ENCODE measurements at places on chromosomes 6 and 20.

- no peak for DNase-seq
Observed at GRCh38 chr6:138377844-138378243, at the start of gene SMIM28. Gene SMIM28, plus strand, starts transcription at chr6:138377905. Its CDS starts 168 bp downstream, at chr6:138378073.

GRCh38 chr6:45377043-45377553, 636 bp downstream of the SUPT3H start:
- no peak for DNase-seq

DNA sequence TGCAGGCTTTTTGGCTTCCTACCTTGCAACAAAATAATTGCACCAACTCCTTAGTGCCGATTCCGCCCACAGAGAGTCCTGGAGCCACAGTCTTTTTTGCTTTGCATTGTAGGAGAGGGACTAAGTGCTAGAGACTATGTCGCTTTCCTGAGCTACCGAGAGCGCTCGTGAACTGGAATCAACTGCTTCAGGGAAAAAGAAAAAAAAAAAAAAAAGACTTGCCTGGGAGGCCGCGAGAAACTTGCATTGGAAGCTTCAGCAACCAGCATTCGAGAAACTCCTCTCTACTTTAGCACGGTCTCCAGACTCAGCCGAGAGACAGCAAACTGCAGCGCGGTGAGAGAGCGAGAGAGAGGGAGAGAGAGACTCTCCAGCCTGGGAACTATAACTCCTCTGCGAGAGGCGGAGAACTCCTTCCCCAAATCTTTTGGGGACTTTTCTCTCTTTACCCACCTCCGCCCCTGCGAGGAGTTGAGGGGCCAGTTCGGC, 420 bp downstream of the SOX4 start:
- DNase-seq = peak; percentile 35

GRCh38 chr20:32737371-32738223, 5.7 kb downstream of the COMMD7 start:
- peak; percentile 69 for DNase-seq

- DNase-seq = no peak
Observed at GRCh38 chr20:16049529-16050093, 523.6 kb downstream of the KIF16B start.

DNA sequence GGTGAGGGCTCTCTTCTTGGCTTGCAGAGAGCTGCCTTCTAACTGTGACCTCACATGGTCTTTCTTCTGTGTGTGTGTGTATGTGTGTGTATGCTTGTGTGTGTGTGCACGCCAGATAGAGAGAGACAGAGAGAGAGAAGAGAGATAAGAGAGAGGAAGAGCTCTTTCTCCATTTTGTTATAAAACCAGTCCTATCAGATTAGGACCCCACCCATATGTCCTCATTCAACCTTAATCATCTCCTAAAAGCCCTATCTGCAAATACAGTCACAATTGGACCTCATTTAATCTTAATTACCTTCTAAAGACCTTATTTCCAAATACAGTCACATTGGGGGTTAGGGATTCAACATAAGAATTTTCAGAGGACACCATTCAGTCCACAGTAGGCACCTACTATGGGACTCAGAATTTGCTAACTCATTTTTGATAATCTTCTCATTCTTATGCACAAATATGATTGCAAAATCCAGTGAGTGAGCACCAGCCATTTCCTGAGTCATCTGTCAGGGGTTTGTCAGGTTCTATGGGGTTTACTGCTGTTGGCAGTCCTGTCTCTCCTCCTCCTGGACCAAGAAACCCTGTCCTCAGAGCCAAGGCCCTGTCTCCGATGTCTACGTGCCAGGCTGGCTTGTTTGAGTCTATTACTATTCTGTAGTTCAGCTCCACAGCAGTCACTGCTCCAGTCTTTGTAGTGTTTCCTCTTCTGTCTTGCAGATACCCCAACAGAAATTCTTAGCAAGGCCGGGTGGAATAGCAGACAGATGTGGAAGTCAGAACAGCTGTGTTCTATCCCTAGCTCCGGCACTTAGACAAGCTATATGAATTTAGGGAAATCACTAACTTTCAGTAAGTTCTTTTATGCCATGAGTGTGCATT, 59.0 kb upstream of the FAM184A start:
- DNase-seq = no peak

GRCh38 chr6:79305020-79305419, 70.5 kb upstream of the HMGN3 start:
- no peak for DNase-seq

DNA sequence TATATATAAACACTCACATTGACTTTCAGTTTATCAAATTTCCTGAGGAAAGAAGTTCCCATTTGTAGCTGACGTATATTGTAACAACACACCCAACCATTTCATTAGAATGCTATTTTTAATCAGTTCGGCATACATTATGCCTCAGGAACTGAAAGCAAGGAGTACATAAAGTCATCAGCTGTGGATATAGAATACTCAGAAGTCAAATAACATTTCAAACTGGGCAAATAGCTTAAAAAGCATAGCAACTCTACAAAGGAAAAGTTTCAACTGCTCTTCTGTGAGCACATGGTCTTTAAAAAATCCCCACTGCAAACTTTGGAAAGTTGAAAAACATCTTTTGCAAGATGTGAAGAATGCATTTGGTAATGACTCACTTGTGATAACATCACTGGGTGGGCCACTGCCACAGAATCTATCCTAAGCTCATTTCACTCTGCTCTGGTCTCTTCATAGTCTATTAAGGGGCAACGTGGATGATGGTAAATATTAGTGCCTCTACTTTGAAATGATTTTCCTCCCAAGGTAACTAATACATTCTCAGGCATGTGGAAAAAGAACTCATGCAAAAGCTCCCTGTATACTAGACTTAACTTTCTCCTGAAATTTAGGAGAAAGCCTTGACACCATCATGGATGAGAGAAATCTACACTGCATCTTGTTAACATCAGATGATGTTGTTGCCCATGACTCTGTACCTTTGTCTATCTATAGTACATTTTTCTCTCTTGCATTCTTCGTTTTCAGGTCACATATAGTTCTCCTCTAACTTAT, 49.2 kb downstream of the FYN start:
- DNase-seq = peak; percentile 54

DNA sequence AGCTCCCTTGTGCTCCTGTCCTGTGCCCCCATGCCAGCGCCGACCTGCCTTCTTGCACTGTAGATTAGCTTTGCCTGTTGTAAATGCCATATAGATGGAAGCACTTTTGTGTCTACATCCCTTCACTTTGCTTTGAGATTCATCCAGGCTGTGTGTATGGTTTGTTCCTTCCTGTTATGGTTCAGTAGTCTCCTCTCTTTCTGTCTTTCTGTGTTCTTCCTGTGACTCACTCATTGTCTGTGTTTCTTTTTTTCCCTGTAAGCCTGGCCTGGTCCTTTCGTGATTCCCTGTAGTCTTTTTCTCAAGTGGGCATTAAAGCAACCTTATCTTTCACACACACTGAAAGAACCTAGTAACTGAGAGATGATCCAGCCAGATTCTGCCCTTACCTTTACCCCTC, 66.6 kb downstream of the JARID2 start:
- no peak for DNase-seq

DNA sequence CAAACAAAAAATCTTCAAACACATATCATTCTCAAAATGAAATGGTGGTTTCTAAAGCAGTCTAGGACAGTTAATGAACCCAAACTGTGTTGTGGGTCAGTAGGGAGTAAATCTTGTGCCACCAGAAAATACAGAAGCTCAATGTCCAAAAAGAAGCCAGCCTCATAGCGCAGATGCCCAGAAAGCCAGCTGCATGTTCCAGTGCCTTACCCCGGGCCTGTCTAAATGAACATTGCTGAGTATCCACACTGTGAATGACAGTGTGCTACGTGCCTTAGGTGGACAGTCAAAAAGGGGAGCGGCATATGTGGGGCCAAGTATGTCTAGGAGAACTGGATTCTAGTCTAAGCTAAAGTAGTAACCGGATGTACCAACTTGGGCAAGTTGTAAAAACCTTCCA, 10.9 kb downstream of the FYN start:
- no peak for DNase-seq

DNA sequence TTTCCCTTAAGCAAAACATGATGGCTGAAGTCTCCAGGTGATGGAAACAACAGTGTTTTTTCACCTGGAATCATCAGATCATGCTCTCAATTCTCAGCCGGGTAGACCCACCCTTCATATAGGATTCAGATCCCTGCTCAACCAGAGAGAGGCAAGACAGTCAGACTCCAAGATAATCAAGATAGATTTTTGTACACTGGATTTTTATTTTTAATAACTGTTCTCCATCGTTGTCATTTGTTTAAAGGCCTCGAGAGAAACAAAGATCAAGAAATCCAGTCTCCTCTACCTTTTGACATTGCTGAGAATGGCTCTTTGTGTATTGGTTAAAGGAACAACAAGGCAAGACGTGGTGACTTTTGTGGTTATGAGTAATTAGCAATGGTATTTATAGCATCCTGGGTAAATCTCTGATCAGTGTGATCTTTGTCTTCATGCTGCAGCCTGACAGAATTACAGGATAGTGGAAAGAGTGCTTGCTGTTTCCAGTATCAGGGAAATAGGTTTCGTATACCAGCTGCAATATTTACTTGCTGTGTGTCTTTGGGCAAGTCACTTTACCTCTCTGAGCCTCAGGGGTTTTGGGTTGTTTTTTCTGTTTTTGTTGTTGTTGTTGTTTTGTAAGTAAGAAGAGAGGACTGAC, 29.9 kb downstream of the ID4 start:
- DNase-seq = peak; percentile 85

- no peak for DNase-seq
Observed at GRCh38 chr20:24909861-24910260, 39.2 kb upstream of the CST7 start.

GRCh38 chr20:58179083-58179431, 49.4 kb downstream of the ANKRD60 start:
- no peak for DNase-seq

- DNase-seq = peak; percentile 56
Observed at GRCh38 chr6:37622646-37623071, 75.0 kb downstream of the MDGA1 start.

- no peak for DNase-seq
Observed at GRCh38 chr20:21149344-21149743, 23.5 kb downstream of the KIZ start.

- no peak for DNase-seq
Observed at GRCh38 chr20:62764156-62764935, 31.9 kb upstream of the MRGBP start.

GRCh38 chr6:137989664-137990063, 117.6 kb downstream of the PERP start:
- DNase-seq = no peak

GRCh38 chr6:121794630-121795029, 359.2 kb downstream of the GJA1 start:
- peak; percentile 90 for DNase-seq

GRCh38 chr20:62710886-62711702, 2.5 kb downstream of the NTSR1 start:
- peak; percentile 88 for DNase-seq

- no peak for DNase-seq
Observed at GRCh38 chr6:74550821-74551220, 655.0 kb downstream of the COL12A1 start.

DNA sequence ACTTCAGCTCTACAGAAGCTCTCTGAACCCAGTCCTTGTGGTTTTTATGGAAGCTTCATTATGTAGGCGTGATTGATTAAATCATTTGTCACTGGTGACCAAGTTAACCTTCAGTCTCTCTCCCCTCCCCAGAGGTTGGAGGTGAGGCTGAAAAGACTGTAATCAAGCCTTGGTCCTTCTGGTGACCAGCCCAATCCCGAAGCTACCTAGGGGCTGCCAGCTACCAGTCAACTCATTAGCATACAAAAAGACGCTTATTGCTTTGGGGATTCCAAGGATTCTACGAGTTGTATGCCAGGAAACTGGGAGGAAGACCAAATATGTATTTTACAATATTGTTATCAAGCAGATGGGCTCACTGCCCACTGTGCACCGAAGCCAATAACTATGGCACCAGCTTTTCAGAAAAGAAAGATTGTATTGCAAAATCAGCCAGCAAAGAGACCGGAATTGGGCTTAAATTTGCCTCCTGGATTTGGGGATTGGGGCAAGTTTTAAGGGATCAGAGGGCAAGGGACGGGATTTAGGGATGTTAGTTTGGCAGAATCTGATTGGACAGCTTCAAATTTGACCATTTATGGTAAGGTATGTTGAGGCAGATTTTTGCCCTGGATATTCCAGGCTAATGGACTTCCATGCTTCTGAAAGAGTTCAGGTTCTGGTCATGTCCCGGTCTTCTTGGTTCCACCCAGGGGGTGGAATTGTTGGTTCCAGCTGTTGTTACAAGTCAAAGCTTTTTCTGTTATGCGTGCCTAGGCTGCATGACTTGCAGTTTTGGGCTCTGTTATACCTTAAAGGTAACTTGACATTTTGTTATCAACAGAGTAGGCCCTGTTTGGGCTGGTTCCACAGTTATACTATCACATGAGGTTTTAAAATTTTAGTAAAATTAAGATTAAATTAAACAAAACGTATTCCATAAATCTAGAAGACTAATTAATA, 167.4 kb downstream of the COL9A1 start:
- DNase-seq = no peak

GRCh38 chr6:43862925-43863324, 92.9 kb downstream of the VEGFA start:
- no peak for DNase-seq

DNA sequence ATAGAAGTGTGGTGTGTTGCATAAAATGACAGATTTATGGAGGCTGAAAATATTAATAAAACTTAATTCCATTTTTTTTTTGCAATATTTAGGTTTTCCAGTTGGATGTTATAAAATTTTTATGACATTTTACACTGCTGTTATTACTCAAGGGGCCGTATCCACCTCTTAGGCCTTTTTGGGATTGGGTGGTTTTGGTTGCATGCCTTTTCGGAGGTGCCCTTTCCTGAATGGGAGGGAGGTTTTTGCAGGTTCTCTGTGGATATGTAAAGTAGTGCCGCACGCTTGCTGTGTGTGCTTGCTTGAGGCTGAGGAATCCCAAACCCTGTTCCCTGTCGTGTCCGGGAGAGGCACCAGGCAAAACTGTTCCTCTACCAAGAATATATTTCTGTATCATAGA, 6.8 kb downstream of the ARID1B start:
- DNase-seq = no peak

GRCh38 chr6:43368259-43369160, 937 bp downstream of the ZNF318 start:
- DNase-seq = no peak

GRCh38 chr20:40654876-40655275, 34.2 kb downstream of the MAFB start:
- no peak for DNase-seq

DNA sequence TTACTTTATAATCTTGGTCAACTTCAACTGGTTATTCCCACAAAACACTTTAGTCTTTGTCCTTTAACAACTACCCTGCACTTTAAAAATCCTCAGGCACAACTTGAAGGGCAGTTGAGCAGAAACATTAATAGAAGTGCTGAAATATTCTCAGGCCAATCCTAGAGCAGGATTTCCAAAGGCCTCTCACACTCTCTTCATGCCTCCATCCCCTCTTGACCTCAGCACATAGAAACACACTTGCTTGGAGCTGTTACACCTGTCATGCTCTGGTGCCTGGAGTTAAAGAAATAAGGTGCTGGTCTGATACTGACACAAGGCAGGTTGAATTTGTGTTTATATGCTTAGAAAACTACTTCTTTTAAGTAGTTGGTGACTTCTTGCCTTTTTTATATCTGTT, 618.8 kb upstream of the POU3F2 start:
- DNase-seq = no peak

- no peak for DNase-seq
Observed at GRCh38 chr6:110816677-110817076, 1.4 kb upstream of the CDK19 start.

Data from A172 (cell line).